GM23338 (cell line): ENCODE measurements at places on chromosomes 12 and 14.

GRCh38 chr12:47007048-47007447 is 72.4 kb upstream of the PCED1B start:
- no peak for DNase-seq

DNA sequence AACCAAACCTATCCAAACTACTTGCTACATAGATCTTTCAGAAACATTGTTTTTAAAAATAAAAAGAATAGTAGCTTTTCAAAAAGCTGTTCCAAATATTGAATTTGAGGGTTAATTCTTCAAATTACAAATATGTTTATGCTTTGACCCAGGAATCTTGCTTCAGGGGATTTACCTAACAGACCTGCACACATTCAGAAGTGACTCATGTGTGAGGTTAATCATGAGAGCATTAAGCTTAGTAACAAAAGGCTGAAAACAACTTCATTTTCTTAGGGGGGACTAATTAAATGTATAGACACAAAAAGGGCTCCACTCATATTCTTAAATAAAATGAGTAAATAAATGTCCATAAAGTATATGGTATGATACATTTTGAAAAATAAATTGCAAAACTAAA is 672.4 kb upstream of the FLRT2 start:
- no peak for DNase-seq

DNA sequence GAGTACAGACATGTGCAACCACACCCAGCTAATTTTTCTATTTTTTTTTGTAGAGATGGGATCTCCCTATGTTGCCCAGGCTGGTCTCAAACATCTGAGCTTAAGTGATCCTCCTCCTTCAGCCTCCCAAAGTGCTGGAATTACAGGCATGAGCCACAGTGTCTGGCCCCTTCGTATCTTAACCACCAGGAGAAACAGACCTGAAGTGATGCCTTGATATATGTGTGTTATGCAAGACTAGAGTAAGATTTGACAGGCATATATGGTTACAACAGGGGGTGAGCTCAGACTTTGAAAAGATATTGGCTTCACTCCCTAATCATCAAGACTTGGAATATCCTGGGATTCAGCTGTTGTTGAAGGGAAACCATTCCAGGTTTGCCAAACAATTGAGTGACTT is 10.7 kb upstream of the GALNT6 start:
- no peak for DNase-seq

DNA sequence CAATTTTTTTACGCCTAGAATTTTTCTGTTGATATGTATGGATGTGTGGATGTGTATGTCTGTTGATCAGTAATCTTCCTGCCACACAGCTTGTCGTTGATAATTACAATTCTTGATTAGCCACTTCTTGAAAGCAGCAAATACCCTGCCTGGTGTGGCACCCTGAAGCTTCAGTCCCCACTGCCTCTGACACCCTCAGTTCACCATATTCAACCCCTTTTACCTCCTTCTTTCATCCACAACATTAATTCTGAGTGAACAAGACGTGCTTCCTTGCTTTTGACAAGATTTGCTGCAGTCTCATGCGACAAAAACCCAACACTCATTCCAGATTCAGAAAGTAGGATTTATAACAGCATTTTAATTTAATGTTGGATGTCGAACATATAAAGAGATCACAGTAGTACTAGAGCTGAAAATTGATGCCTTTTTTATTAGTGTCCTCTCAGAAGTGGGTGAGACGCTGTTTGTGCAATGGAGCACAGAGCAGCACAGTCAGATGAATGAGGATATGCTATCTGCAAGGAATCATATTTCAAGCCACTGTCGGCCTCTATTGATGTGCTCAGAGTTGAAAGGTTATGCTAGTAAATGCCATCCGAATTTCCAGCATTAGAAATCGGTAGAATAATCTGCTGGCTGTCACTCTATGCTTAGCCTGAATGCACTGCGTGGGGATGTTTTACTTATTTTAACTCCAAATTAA is 383.7 kb downstream of the EGLN3 start:
- DNase-seq = no peak

- DNase-seq = peak; percentile 88
Measured at GRCh38 chr14:70045844-70046535, 142.8 kb downstream of the SLC8A3 start.

DNA sequence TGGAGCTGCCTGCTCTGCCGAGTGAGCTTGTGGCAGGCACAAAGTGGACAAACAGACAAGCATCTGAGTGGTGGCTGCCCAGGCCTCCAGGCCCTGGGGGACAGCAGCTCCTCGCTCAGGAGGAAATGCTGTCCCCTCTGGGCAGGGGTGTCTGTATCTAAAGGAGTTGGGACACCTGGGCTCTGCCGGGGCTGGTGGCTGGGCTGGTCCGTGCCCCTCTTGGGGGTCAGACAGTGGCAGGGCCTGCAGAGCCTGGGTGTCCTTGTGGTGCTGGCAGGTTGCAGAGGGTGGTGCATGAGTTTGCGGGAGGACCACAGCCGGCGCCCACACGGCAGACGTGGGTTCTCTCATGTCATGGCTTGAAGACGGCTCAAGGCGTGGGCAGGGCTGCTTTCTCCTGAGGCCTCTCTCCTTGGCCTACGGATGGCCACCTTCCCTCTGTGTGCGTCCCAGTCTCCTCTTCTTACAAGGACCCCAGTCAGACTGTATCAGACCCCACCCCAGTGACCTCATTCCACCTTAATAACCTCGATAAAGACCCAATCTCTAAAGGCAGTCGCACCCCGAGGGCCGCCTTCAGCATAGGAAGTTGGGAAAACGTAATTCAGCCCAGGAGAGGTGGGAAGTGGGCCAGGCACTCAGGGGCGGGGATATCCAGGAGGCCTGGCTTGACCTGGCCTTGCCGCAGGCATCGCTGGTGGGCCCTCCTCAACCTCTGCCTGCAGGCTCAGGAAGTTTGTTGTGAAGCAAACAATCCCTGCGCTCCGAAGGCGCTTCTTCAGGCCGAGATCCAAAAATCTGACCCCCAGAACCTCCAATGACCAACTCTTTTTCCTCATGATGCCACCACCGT is 110.0 kb downstream of the KIF26A start:
- DNase-seq = no peak
